Stimulated activated naive CD4-positive, alpha-beta T cell treated with Interleukin-2 at 50 U/mL for 16 hours (primary cell): ENCODE measurements at places on chromosomes 5 and 9.

GRCh38 chr9:133807037-133807436, 68.9 kb upstream of the SARDH start:
- DNase-seq, result no peak

GRCh38 chr9:130364619-130365322, 80.0 kb upstream of the ASS1 start:
- no peak for DNase-seq

- DNase-seq, result no peak
These were observed 2.9 kb upstream of the PTGS1 start for GRCh38 chr9:122367774-122368460.

GRCh38 chr9:91856419-91856818, 93.6 kb downstream of the ROR2 start:
- no peak for DNase-seq

- DNase-seq, result no peak
These were observed 381.5 kb upstream of the MPDZ start for GRCh38 chr9:13661014-13661413.

GRCh38 chr9:131012396-131012917, 3.5 kb downstream of the LAMC3 start:
- DNase-seq, result no peak

DNA sequence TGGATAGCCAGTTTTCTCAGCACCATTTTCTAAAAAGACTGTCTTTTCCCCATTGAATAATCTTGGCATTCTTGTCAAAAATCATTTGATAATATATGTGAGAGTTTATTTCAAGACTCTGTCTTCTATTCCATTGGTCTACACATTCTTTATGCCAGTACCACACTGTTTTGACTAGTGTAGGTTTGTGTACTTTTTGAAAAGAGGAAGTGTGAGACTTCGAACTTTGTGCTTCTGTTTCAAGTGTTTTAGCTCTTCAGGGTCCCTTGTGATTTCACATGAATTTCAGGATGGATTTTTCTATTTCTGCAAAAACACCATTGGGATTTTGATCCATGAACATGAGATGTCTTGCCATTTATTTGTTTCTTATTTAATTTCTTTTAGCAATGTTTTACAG, 78.5 kb upstream of the ALDH1A1 start:
- no peak for DNase-seq

DNA sequence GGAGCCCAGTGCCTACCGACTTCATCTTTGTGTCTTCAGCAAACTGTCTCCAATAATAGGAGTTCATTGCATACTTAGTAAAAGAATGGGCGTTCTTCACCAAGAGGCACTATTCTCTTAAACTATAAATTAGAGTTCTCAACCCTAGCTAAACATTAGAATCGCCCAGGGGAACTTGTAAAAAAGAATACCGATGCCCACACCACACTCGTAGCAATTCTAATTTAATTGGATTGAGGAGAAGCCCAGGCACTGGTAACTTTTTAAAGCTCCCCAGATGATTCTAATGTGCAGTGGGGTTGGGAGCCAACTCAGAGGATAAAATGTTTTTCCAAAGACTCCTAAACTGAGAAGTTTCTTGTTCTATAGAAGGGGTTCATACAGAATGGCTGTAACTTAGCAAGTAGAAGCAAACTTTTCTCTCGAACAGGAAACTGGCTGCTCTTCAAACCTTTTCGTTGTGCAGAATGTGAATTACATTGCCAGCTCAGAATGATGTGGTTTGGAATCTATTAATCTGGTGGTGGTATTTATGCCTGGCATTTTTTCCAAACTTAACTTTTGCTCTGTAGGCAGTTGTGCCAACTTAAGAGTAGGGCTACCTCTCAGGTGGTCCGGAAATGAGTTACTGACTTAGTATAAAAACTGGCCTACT, 26.4 kb upstream of the NFIB start:
- no peak for DNase-seq
